ENCODE measurements at places on chromosomes 3 and 15. TPM values are rescaled to one million over a fixed set of nuclear protein-coding genes. Genes with fewer than 3 reads are reported as not detected.

KCNH8 gene
- total RNA-seq, result under 0.01 TPM

SCN5A gene
- 4.6 TPM for total RNA-seq

UPK1B gene
- total RNA-seq, result not detected

MAN2C1 gene
- total RNA-seq, result 158 TPM

PDCD7 gene
- 23.4 TPM for total RNA-seq

IGSF11 gene
- total RNA-seq, result not detected

SAMD7 gene
- total RNA-seq, result not detected

MST1R gene
- total RNA-seq, result 0.33 TPM

Data from vein endothelial cell (primary cell).